ENCODE measurements at places on chromosomes 11 and 22.

DNA sequence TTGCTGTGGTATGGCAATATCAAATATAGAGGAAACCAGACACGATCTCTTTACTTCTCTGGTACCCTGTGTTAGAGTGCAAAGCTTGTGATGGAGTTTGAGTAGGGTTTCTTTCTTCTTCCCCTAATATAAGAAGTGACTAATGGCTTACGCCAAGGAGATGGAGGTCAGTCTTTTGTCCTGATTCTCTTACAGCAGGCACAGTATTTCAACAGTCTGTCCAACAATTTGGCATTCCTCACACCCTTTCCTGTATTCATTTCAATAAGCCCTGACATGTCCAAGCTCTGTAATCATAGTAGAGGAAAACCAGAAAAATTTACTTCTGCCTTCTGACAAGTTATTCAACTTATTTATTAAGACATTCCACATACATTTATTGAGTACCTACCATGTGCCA is 546.2 kb downstream of the TMEM135 start:
- no peak for DNase-seq

- DNase-seq, result no peak
Observed at GRCh38 chr22:50178871-50179869, 6.5 kb upstream of the TRABD start.

DNA sequence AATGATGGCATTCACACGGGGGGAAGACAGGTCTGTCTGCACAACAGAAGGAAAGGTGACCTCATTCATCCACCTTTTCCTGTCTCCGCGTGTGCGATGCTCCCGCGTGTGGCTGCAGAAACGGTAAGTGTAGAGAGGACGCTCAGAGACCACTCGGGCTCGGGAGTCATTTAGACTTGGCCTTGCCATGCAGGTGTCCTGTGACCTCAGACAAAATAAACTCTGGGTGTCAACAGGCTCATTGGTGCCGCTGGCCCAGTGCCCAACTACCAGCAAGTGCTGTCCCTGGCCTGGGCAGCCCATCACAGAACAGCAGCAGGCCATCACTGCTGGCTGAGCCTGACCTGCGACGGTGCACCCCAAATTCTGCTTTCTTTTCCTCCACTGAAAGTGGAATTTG is 48.1 kb upstream of the ARFGAP3 start:
- no peak for DNase-seq

- no peak for DNase-seq
Observed at GRCh38 chr11:65504674-65505465, 6.0 kb downstream of the MALAT1 start.

GRCh38 chr22:21754523-21754922 is 18.9 kb upstream of the YPEL1 start:
- no peak for DNase-seq

DNA sequence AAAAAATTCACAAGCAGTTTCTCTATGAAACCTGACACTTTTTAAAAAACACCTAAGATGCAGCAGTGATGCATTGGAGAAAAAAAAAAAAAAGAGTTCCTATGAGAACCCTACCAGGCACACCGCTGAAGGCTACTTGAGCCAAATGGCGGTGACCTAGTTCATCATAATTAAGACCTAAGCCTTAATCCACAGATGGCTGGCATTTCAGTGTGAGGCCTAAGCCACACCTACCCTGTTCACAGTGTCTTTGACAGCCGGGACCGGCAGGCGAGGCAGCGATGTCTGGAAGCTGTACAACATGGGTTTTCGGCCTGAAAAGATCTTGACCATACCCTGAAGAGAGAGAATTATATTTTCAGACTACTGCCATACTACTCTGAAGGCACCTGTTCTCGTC is 38.0 kb downstream of the CPT1A start:
- no peak for DNase-seq

GRCh38 chr11:86969258-86969657 is 14.1 kb upstream of the FZD4 start:
- DNase-seq, result no peak

- DNase-seq, result no peak
Observed at GRCh38 chr11:110491577-110492320, 62.0 kb downstream of the FDX1 start.

- DNase-seq, result no peak
Observed at GRCh38 chr22:44862981-44863860, 110.8 kb downstream of the ARHGAP8 start.

- no peak for DNase-seq
Observed at GRCh38 chr11:79768343-79768742, 327.5 kb upstream of the TENM4 start.

DNA sequence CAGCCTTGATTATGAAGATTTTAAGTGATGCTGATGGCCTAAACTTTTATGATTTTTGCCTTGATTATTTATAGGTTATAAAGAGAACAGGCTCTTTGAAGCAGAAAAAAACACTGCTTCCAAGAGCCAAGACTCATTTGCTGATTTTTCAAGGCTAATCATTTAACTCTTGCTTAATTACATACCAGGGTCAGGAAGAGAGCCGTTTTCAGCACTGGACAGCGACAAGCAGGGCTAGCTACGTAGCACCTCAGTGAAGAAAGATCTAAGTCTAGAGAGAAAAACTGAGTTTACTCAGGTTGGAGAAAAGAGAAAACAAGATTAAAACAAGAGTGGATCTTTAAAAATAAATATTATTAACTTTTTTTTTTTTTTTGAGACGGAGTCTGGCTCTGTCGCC is 615.4 kb upstream of the B3GAT1 start:
- DNase-seq, result no peak

DNA sequence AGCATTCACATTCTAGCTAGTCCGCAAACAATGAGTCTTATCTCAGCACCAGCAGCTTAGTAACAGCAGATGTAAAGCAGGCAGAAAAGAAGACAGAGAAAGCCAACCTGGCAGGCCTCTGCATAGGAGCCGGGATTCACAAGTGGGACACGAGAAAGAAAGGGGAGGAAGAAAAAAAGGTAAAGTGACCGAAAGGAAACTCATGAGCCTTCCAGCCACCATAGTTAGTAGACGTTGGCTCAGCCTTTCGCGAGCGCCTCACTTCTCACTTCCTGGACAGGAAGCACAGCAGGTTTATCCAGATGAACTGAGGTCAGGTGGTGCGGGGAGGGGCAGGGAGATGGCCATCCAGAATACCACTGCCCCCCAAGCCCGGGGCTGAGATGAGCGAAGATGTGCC is 19.7 kb upstream of the KAT5 start:
- DNase-seq, result no peak

GRCh38 chr11:72807021-72807693 is 7.1 kb upstream of the ATG16L2 start:
- DNase-seq, result peak; percentile 39

DNA sequence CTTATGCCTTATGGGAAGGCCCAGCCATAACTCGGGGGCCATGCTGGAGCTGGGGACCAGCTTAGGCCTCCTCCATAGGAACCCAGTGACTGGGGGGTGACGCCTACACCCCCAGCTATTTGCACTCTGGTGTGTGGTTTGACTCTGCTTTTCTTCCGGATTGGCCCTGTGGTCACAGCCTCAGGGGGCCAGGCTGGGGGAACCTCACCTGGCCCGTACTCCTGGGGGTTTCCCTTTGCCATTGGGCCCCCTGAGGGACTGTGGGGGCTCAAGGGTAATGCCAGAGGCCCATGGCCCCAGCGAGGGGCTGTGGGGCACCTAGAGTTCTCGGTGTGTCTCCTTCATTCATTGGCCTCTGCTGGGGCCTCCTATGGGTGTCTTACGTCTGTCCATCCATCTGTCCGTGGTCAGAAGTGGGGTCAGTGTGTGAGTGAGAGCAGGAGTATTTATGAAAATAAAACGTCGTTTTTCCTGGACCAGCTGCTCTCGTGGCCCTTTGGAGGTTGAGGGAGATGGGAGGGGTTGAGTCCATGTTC is 6.3 kb upstream of the SH3BP1 start:
- no peak for DNase-seq

GRCh38 chr22:35203583-35203982 is 53.7 kb upstream of the HMGXB4 start:
- no peak for DNase-seq

DNA sequence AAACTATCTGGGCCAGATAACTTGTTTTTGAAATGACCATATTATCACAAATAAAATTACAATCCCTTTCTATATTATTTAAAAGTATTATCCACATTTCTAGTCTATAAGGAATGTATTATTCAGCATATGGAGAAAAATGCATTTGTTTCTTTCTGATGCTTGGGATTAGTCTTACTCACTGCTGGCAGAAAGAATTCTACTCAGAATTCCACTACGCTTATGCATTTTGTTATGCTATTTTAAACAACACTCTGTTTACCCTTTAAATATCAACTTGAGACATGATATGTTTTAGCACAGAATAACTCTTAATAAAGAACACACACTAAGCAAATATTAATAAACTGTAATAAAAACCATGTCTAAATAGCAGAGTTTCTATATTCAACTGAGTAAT is 77.6 kb upstream of the ANO3 start:
- no peak for DNase-seq

- peak; percentile 91 for DNase-seq
Observed at GRCh38 chr11:12126344-12127019, 16.1 kb downstream of the MICAL2 start.

- no peak for DNase-seq
Observed at GRCh38 chr22:22394591-22394990, 114.0 kb downstream of the ZNF280B start.

DNA sequence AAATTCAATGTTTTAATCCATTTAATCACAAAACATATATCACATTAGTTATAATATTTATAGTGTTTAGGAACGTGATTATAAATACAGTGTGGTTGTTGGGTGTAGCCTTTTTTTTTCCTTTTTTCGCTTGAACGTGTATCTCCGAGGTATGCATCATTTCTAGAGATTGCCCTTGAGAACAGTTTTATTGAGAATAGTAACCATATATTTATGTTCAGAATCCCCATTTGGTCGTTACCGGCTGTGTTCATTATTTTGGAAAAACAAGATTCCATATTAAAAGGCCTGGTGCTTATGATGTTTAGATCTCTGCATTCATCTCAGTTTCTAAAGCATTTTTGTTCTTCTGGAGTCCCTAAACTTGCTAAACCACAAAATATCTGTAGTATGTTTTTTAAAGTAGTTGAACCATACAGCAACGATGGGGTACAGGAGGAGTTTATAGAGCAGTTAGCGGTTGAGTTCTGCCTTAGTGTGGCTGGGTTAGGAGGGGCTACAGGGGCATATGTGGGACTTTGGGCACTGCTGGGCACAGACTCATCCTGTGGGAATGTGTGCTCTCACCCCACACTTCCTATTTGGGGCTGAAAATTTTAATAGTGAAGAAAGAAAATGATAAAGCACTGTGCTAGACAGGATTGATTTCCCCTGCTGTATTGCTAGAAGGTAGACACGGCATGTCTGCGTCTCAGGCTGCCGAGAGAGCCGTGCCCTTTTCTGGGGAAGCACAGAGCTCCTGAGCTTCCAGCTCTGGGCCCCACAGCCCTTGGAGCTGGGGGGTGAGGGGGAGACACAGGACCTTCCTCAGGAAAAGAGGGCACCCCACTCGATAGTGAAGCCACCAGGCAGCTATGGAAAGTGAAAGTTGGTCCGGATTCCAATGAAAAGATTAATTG is 81.5 kb upstream of the PPARA start:
- no peak for DNase-seq

GRCh38 chr11:112777283-112777751 is 183.9 kb upstream of the NCAM1 start:
- no peak for DNase-seq

DNA sequence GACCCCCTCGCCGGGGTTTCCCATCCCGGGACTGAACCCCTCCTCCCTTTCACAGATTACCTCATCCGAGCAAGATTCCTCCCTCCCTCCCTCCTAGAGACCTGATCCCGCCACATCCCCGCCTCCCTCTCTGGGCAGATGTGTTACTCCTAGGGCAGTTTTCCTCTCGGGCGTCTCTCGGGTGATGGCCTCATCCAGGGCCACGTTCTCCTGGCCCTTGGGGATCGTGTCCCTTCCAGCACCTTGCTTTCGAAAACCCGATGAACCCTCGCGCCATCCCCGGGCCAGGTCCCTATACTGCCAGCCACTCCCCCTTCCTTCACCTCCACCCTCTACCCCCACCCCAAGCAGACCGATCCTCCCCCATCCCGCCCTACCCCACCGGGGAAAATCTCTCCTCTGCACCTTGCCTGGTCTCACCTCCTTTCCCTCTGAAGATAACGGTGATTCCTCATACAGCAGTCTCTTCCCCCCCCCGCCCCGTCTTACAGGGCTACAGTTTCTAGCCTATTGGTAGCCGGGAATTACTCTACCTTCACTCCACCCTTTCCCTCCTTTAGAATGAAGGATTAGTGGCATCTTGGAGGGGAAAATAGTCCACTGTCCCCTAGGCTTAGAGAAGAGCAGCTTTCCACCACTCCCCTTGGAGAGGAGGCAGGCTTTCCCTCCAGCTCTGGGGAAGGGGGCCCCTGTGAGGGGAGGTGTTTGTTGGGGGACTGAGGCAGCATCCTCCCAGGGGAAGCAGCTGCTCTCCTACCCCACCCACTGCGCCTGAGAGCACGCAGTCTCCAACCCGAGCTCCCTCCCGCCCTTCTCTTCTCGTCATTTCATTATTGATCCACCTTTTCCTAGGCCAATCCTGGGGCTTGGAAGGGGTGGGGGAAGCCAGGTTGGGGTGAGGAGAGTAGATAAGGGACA is 1.2 kb downstream of the KMT2A start:
- DNase-seq, result peak; percentile 65

- peak; percentile 96 for DNase-seq
Observed at GRCh38 chr11:110298301-110298765, 1.9 kb upstream of the RDX start.

- no peak for DNase-seq
Observed at GRCh38 chr11:124880958-124881357, 15.7 kb downstream of the ROBO3 start.

DNA sequence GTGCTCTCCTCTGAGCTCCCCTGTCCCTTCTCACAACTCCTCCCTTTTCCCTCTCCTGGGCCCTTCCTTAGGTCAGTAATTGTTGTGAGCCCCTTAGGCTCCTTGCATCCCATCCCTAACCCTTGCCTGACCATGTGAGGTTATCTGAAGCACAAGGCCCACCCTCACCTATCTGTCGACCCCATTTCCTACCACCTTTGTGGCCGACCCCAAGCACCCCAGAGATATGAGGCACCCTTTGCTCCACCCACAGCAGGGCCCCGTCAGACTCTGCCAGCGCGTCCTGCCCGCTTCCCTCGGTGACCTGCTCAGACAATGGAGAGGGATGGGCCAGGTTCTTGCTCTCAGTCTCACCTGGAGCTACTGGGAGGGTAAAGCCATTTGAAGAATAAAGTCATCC is 1.3 kb downstream of the GNG3 start:
- DNase-seq, result no peak

DNA sequence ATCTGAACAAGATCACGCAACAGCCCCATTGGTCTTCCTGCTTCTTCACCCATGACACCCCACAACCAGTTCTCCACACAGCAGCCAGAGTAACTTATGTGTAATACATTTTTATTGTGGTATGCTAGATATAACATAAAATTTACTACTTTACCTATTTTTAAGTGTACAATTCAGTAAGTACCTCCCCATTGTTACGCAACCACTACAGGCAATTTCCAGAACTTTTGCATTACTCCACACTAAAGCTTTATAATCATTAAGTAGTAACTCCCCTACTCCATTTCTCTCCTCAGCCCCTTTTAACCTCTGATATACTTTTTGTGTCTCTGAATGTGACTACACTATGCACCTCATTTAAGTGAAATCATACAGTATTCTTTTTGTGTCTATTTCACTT is 575.4 kb upstream of the CADM1 start:
- DNase-seq, result no peak

GRCh38 chr11:133934599-133935550 is 21.9 kb downstream of the IGSF9B start:
- DNase-seq, result peak; percentile 86

- DNase-seq, result no peak
Observed at GRCh38 chr22:25548866-25549464, 15.5 kb upstream of the GRK3 start.

GRCh38 chr22:24112188-24112587 is 69.1 kb upstream of the SUSD2 start:
- peak; percentile 22 for DNase-seq

GRCh38 chr11:62974848-62975522 is 9.8 kb downstream of the SLC22A6 start:
- DNase-seq, result peak; percentile 28
